ENCODE measurements at places on chromosomes 6 and 20.

DNA sequence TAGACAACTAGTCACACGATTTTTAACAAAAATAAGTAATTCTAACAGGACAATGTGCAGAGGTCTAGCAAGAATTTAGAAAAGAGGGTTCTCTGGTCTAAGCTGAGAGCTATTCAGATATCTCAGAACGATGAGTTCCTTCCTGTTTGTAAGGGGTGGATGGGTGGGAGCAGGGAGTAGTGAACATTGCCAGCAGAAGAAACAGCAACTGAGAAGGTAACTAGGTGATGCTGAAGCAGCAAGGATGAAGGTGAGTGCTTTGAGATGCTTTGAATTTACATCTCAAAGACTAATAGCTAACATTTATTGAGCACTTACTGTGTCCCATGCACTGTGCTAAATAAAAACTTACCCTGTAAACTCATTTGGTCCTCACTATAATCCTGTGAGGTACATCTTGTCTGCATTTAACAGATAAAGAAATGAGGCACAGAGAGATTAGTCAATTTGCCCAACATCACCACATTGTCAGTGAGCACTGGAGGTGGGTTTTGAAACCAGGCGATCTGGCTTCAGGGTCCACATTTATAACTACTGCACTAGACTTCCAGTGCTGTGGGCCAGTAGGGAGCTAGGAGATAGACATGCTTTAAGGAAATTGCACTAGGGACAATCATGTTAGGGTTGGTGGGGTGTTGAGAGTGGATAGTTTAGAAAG, 15.7 kb downstream of the BRD2 start:
- DNase-seq, result no peak

GRCh38 chr6:43290905-43291355, 7.1 kb upstream of the SLC22A7 start:
- DNase-seq, result no peak

GRCh38 chr20:31719644-31720485, 2.8 kb downstream of the BCL2L1 start:
- DNase-seq, result no peak

GRCh38 chr20:40488401-40488800, 200.6 kb downstream of the MAFB start:
- no peak for DNase-seq

DNA sequence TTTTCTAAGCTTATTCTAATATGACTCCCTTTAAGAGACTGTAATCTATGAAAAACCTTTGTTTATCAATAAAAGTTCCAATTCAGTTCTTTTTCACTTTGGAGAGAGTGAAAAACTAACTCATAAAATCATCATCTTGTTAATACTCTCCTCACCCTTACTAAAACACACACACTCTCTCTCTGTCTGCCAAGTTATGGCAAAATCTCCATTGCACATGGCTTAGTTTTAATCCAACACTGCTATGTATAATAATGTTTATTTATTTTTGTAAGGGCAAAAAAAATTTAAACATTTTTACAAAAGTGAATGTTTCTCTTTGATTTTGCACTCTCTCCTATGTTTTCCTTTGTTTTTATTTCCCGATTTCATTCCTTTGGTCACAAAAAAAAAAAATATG, 253.2 kb downstream of the BMP7 start:
- no peak for DNase-seq

DNA sequence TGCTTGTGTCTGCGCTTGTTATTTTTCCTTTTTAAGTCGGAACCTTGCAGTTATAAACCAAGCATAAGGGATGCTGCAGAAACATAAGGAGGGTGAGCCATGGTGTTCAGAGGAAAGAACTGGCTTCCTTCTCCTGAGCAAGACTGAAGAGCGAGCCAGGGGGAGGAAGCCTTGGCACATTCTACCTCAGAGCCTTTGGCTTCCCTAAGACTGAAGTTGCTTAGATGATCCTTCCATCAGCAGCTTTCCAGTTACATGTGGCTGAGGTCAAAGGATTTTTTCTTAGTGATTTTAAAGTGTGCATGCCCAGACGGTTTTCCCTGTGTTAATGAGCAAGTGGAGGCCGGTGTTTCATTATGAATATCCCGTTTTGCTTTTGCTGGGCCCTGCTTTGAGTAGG, 363.8 kb downstream of the DOK5 start:
- DNase-seq, result no peak

DNA sequence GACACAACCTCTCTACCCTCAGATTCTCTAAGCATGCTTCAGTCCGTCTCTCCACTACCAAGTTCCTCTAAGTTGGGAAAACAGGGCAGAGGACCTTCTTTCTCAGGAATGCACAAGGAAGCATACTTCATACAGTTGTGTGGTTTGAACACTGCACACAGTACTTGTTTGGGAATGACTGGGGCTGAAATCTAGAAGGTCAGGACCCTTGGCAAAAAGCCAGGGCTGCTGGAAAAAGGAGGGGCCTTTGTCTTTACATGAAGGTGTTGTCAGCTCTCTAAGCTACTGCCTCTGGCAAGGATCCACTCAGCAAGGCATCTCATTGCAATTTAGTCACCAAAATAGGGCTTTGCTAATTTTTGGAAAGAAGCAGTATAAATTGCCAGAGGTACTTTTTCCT, 20.7 kb upstream of the HEY2 start:
- no peak for DNase-seq

DNA sequence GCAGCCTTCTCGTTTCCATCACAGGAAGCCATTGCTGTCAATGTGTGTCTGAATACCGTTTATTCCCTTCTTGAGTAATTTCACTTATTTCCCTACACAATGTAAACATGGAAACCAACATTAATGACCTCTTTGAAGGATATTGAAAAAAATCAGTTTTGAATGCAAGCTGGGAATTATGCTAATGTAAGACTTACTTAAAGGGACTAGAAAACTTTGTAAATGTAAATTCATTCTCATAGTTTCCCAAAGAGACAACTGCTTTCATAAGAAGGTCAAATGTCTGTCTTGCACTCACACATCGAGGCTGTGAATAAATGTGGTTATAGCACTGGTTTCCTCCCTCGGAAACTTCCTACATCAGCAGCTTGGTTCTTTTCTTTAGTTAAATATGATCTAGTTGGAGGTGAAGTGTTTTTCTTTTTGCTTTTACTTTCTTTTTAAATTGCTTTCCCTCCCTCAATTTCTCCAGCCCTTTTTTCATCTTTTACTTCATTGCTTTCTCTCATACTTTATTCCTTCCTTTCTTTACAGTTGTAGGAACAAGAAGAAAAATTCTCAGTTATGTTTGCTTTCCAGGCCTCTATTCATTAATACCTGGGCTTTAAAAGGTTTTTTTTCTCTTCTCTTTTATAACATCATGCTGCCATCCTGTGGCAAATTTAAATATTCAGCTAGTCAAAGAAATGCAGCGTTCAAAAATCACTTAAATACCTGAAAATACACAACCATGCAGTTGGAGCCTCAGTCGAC, 108.3 kb downstream of the TNFAIP3 start:
- no peak for DNase-seq
